ENCODE measurements at places on chromosomes 1 and 21.

DNA sequence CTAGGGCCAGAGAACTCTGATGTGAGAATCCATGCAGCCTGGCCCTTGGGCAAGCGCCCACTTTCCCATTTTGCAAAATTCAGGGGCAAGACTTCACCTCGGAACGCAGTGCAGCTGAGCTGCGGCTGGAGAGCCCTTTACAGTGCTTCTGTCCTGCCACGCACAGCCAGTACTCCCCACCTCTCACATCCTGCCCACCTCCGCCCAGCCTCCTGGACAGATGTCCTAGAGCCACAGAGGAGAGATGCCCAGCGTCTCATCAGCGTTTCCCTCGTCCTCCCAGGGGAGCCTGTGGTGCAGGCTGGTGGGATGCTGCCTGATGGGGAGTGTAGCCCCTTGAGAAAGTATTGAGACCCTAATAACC is 29.6 kb downstream of the RUNX3 start:
- DNase-seq: no peak

GRCh38 chr1:206020393-206021007 is 3.2 kb downstream of the CTSE start:
- no peak for DNase-seq

GRCh38 chr1:94966033-94966432 is 39.1 kb upstream of the CNN3 start:
- DNase-seq: no peak

- no peak for DNase-seq
Measured at GRCh38 chr1:167669209-167670124, 39.4 kb downstream of the RCSD1 start.

- no peak for DNase-seq
Measured at GRCh38 chr1:8595941-8596340, 221.5 kb downstream of the RERE start.

DNA sequence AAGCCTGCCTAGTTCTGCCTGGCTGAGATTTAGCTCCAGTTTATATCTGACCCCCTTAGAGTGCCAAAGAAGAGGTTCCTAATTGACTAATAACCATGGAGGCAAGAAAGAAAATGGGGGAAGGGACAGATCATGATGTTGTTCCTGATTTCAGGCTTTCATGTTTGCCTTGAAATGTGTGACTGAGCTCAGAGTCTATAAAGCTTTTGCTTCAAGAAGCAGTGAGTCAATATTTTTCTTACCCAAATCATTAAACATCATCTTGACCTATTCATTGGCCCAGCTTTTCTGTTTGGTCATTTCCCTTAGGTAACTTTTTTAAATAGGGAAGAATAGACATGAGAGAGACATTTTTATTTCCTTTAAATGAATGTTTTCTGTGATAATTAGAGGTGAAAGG is 55.9 kb downstream of the HHAT start:
- no peak for DNase-seq

- DNase-seq: no peak
Measured at GRCh38 chr1:234926559-234927311, 201.9 kb downstream of the TOMM20 start.

GRCh38 chr1:8032366-8032910 is 6.3 kb upstream of the ERRFI1 start:
- no peak for DNase-seq

DNA sequence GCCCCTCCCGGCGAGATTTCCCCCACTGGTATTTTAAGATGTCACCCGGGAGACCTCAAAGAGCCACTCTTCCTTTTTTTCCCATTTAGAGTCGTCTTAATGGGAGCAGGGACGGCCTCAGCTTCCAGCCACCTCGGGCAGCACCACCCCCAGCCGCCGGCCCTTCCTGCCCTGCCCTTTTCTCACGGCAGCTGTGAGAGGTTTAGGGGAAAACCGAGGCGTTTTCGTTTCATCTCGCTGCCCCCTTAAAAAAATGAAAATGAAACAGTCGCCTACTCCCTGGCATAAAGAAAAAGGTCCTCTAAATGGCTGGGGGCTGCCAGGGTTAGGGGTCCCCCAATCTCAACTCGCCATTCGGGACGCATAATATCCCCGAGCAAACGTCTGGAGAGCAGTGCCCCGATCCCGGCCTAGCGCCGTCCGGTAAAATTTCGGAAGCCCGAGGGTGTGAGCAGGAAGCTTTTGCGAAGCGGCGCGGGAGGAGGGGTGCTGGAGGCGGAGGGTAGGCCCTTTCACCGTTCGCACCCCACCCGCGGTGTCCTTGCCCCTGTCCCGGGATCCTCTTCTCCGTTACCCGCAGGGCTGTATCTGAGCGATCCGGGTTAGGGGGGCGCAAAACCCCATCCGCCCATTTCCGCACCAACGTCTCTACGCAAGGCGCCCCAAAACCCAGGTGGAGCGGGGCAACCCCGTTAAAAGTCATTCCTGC is 1.2 kb downstream of the RUNX3 start:
- DNase-seq: no peak

DNA sequence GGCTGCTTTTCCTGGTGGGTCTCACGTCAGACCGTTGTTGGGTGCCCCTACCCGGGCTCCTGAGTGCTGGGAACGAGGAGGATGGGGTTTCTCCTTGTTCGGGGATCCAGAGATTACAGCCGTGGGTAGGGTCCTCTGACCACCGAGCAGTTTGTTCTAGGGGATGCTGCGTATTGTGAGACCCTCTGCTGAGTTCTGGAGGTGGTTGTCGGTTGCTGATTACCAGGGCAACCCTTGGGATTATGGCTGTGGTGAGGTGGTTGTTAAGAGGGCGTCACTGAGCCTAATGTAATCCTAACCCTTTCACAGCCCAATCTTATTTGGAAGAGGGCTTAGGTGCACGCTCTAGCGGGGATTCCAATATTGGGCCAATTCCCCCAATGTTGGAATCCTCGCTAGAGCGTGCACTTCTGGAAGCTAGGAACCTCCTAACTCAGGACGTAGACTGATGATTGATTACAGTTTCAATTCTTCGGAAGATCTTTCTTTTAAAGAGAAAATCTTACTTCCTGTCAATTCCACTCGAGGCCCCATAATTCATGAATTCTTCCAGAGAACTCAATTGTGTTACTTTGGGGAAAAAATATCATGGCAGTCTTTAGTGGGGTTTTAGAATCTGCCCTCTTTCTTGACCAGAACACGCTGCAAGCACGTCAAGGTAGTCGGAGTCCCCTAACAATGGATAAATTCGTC is 483 bp downstream of the TCEANC2 start:
- DNase-seq: peak; percentile 28

GRCh38 chr1:203426870-203427269 is 48.7 kb upstream of the PRELP start:
- DNase-seq: no peak

DNA sequence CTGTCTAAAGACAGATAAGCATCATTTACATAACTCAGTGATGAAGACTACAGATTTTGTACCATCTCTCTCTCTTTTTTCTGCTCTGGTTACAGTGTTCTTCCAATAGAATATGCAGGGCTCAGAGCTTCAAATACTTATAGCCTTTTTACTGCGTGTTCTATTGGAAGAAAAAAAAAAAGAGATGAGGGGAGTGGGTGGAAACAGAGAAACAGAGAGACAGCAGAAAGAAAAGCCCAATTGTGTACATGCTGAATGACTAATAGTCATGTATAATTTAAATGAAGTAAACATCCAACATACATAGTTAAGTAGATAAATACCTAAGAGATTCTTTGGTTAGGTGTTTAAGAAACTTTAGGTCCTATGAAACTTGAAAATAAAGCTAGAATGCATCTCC is 151.9 kb downstream of the HMCN1 start:
- no peak for DNase-seq

Data from LHCN-M2 (cell line).